Vagina (tissue), 2 donors: ENCODE measurements at places on chromosomes 7 and 10. TPM values are rescaled to one million over a fixed set of nuclear protein-coding genes. Genes with fewer than 3 reads are reported as not detected.

Gene EPO
- not detected for total RNA-seq

Gene LIPN
- not detected for total RNA-seq

Gene CYP3A4
- total RNA-seq = not detected

DNA sequence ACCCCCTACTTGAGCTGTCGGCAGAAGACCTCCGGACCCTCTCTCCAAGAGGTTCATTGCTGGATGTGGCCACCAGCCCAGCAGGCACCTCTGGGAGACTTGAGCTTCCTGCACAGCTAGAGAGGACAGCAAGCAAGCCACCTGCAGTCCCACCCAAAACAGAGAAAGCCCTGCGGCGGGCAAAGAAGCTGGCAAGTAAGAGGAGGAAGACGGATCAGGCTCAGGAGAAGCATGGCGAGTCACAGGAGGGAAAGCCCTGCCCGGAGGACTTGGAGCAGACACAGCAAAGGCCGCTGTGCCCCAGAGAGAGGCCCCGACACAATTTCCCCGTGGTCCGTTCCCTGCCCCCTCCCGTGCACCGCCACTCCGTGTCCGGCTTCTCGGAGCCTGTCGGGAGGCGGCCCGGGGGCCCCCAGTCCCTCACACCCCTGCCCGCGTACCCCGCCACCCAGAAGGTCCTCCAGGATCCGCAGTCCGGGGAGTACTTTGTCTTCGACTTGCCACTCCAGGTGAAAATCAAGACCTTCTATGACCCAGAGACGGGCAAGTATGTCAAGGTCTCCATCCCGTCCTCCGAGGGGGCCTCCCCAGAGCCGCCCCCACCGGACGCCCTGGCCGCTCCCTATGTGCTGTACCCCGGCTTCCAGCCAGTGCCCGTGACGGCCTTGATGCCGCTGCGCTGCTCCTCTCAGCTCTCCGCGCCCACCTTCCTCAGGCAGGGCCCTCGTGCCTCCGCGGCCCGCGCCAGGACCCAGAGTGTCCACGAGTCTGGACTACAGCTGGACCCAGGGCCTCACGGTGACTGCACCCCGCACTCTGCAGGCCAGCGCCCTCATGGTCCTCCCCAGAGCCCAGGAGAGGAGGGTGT lies 27.2 kb downstream of the C10orf71 start:
- DNase-seq = peak; percentile 85

DNA sequence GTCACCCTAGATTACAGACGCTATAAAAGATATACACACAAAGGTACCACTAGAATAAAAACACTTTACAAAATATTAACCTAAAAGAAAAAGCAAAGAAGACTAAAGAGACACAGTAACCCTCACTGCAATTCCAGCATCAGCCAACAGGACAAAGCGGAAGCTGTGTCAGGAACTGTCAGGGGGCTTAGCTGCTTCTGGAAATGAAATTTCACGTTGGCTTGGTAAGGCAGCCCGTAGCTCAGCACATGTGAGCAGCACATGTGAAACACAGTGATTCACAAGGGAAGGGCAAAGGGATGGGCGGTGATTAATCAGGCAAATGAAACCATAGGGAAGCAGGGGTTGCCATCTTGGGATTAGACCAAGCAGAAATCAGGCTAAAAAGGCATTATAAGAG lies 195.4 kb downstream of the MGMT start:
- DNase-seq = no peak

DNA sequence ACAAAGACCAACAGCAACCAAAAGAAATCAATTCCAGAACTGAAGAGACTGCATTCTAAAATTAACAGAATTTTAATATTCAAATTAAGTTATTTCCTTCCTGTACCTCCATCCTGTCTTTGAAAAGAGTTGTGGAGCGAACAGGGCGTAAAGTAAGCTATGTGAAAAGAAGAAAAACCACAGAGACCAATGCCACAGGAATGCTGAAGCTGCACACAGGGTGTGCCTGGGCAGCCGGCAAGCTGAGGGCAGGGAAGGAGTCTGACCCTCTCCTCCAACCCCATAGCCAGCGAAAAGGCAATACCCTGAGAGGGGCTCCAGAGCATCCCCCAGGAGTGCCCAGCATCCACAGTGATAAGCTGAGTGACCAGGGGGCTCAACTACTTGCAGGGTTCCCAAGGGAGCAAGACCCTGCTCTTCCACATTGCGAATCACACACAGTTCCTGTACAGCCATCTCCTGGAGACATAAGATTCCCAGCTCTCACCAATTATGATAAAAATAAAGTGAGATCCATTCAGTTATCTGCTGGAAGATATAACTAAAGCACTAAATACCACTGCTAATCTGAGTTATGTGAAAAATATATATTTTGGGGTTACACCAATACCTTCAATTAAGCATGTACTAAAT lies 93.8 kb downstream of the PARD3 start:
- no peak for DNase-seq

GRCh38 chr10:118570591-118570990 lies 24.9 kb downstream of the PRLHR start:
- no peak for DNase-seq

DNA sequence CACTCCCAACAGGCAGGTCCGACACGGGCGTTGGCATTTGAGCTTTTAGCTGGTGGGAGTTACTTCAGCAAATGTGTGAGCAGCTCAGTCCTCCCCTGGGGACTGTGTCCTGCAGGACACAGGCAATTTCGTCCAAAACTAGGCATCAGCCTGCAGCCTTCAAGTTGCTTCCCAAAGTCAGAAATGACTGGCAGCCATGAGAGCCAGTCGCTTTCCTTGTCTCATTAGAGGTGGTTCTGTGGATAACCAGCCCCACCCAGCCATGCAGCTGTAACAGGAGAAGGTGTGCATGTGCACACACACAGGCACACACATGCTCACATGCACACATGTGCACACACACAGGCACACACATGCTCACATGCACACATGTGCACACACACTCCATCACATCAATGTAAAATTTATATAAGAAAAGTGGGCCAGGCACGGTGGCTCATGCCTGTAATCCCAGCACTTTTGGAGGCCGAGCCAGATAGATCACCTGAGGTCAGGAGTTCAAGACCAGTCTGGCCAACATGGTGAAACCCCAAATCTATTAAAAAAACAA lies 138.8 kb upstream of the TCERG1L start:
- DNase-seq = peak; percentile 31
